ENCODE measurements at places on chromosomes 5 and 9. TPM values are rescaled to one million over a fixed set of nuclear protein-coding genes. Genes with fewer than 3 reads are reported as not detected.

The NEUROG1 gene
- not detected for total RNA-seq

The OTP gene
- total RNA-seq = not detected

The PCDHB12 gene
- total RNA-seq = 1.1 TPM

The PCDHGA8 gene
- total RNA-seq = 14.0 TPM

- DNase-seq = no peak
These were observed 48.0 kb upstream of the POU5F2 start for GRCh38 chr5:93789173-93790067.
